ENCODE measurements at places on chromosomes 5 and 9.

- DNase-seq = no peak
Observed at GRCh38 chr5:64775291-64775690, 6.6 kb downstream of the CWC27 start.

DNA sequence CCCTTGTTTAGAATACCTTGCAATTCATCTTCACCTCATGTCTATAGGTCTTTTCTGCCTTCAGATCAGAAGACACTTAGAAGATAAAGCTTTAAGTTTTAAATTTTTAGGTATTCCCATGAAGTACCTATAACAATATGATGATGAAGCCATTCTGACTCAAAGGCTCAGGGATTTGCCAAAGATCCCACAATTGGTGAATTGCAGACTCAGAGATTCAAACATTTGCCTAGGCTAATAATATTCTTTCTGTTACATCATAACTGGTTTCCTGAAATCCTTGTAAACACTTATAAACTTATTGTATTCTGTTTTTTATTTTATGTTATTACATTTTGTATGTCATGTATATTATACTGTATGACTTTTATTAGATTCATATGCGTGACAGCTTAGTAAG is 62.8 kb upstream of the ZFAND5 start:
- no peak for DNase-seq

GRCh38 chr5:170716396-170716795 is 67.1 kb upstream of the GABRP start:
- no peak for DNase-seq

DNA sequence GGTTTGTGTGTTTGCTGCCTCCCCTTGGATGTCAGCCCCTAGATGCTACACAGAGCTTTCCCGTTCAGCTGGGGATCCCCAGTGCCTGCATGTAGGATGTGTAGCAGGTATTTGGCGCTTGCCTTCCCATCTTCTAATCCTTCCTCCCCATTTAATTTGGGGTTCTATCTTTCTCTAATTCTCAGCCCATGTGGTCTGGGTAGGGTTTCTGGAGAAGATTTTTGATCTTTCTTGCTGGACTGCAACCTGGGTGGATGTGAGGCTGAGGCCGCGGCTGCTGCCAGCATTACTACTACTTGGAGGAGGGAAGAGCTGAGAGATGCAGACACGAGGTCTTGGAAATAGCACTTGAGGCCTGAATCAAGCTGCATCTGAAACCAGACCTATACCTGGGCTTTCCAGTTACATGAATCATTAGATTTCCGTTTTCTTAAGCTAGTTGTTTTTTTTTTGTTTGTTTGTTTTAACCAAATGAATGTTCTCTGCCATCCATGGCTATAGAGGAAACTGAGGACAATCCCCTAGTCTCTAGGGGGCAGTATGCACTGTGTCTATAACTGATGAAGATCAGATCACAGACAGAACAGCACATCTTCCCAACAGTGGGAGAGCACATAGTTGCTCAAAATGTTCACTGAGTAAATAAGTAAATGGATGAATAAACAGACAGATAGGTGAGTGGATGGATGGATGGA is 178.6 kb downstream of the FGF18 start:
- DNase-seq = no peak

DNA sequence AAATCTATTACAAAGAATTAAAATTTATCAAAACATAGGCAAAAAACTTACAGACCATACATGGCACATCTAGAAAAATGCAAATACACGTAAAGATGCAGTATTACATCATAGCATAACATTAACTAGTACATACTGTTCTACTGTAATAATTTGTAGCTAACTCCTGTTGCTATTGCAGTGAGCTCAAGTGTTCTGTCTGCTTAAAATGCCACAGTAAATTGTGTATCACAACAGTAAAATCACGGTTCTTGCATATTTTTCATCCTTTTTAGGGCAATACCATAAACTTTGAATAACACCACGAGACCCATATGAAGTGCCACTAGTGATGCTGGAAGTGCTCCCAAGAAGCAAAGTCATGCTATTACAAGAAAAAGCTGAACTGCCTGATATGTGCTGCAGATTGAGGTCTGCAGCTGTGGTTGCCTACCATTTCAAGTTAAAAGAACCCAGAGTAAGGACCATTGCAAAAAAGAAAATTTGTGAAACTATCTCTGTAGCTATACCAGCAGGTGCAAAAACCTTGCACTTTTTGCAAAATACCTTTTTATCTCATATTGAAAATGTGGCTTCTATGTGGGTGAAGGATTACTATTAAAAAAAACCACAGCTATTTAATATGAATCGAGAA is 14.2 kb downstream of the HOMER1 start:
- no peak for DNase-seq

DNA sequence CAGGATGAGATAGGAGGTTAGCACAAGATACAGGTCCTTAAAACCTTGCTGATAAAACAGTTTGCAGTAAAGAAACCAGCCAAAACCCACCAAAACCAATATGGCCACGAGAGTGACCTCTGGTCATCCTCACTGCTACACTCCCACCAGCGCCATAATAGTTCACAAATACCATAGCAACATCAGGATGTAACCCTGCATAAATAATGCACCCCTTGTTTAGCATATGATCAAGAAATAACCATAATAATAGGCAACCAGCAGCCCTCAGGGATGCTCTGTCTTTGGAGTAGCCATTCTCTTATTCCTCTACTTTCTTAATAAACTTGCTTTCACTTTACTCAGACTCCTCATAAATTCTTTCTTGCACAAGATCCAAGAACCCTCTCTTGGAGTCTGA is 86.9 kb upstream of the PRSS3 start:
- DNase-seq = no peak

DNA sequence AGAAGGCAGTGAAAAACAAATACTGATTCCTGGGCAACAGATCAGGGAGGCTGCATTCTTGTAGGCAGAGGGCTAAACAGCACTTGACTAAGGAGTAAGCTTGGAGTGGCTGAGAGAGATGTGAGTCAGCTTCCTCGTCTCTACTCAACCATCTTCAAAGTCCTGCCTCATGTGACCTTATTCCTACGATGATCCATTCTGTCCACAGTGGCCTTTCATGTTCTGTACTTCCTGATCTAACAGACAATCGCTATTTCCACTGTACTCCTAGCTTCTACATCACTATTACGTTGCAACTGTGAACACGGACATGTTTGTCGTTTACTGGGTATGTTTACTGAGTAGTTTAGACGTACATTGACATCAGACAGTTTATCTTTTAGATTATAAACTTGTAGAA is 365.4 kb downstream of the ARL15 start:
- DNase-seq = no peak

GRCh38 chr9:136448655-136449054 is 9.0 kb upstream of the INPP5E start:
- DNase-seq = no peak

GRCh38 chr9:108086624-108087023 is 597.1 kb upstream of the KLF4 start:
- DNase-seq = no peak

DNA sequence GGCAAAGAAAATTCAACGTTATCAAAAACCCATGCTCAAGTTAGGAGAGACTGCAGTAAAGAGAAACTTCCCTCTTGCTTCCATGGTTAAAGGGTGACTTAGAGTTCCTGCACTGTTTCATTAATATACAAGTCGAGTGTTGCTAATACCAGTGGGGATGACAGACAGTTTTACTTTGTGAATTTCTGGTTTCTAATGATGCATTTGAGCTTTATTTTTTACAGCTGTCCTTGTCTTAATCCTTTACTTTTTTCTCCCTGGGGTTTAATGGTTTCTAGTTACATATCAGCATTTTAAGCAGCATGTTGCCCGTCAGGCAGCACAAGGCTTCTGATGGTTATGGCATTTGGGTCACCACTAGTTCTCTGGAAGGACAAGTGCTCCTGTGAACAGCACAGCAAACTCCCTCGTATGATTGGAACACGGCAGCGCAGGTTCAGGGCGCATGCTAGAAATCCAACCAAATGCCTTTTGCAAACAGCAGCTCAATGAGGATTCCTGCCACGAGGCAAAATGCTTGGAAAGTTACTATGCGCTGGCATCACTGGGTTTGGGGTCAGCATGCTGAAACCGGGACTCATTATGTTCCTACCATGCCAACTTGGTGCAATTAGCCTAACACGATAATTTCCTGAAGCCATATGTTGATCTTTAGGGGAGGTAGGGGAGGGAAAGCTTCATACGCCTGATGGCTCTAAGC is 463.8 kb downstream of the BNC2 start:
- no peak for DNase-seq

DNA sequence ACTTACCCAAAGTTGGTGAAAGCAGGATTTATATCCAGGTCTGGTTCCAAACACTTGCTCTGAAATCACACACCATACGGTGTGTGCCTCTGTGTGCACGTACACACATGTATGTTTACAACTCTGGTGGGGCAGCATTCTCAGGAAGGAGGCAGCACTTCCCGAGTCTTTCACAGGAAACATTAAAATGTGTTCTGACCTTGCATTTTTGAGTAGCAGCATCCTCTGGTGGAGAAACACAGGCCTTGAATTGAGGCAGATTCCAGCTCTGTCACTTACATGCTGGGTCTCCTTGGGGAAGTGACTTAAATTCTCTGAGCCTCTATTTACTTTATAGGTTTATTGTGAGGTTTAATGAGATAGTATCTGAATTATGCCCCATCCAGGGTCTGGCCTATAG is 126.4 kb downstream of the RGS3 start:
- DNase-seq = no peak

DNA sequence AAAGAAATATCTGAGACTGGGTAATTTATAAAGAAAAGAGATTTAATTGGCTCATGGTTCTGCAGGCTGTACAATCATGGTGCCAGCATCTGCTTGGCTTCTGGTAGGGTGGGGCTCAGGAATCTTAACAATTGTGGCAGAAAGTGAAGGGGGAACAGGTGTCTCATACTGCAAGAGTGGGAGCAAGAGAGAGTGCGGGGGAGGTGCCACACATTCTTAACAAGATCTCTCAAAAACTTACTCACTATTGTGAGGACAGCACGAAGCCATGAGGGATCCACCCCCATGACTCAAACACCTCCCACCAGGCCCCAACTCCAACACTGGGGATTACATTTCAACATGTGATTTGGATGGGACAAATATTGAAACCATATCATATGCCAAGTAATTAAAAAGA is 70.1 kb upstream of the PANK3 start:
- no peak for DNase-seq

Data from MM.1S (cell line).